Suprapubic skin (tissue), 4 donors: ENCODE measurements at places on chromosomes 4 and X.
A peak's percentile ranks its signal among the peaks of the same experiment; 100 is the strongest.

GRCh38 chrX:85109235-85109634, 105.6 kb downstream of the APOOL start:
- no peaks in the 10 kb centered on the region for H3K36me3 ChIP-seq
- DNase-seq, result no peak
- H3K27ac ChIP-seq, result no peak overlapping the region
- H3K4me1 ChIP-seq, result no peaks in the 10 kb centered on the region

- H3K36me3 ChIP-seq, result no peaks in the 10 kb centered on the region
- H3K27ac ChIP-seq, result no peak overlapping the region
- no peaks in the 10 kb centered on the region for H3K4me1 ChIP-seq
- H3K4me3 ChIP-seq, result no peak overlapping the region
- DNase-seq, result no peak
Measured at GRCh38 chrX:153433161-153433680, 12.6 kb downstream of the TREX2 start.

DNA sequence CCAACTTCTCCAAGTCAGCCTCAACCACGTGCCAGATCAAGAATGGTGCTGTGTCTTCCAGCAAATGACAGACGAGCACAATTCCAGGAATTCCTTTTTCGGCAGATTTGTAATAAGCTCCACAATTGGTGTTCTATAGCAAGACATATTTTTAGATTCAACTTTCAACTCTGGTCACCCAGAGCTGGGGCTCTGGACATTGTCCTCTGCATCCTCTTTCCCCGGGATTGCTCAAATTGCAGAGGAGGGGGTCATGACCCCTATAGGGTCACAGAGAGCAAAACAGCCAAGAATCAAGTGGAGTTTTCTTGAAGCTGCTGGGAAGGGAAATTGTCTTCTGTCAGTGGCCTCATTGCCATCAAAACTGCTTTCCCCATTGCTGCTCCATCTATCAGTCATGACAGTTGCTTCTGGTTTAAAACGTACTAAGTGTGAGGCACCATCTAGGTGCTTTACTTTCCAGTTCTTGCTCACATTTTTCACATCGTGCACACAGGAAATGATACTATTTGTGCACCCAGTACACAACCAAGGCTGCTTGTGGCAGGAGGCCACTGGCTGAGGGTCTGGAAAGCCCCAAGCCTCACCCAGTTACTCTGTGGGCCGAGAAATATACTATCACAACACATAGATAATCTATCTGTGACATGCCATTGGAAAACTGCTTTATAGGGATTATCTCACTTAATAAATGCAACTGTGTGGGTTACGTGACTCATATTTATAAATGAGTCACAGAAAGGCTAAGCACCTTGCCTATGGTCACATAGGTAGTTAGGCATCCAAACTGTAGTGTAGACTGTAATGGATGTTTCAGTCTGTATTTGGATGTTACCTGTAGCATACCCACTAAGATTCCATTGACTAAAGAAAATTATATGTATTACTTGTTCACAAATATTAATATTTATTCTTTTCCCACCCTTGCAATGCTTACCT, 91.7 kb upstream of the PHOX2B start:
- H3K4me1 ChIP-seq, result no peaks in the 10 kb centered on the region
- peaks cover 12% of the 10 kb centered on the region for H3K27me3 ChIP-seq
- DNase-seq, result no peak

DNA sequence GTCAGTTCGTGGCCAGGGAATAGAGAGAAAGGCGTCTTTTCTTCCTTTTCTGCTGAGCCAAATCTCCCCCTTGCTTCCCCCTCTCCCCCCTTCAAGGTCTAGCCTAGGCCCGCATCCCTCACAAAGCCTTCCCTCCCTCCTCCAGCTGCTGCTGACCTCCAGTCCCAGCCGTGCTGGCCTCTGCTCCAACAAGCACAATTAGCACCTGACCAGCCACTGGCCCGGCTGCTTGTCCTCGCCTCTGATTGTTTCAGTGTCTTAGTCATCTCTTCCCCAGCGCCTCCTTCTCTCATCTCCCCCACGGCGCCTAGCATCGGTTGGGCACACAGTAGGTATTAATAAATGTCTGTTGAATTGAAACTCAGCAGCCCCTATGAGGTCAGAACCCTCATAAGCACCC, 4.2 kb downstream of the ELF4 start:
- H3K36me3 ChIP-seq, result no peaks in the 10 kb centered on the region
- H3K27me3 ChIP-seq, result no peaks in the 10 kb centered on the region
- no peak for DNase-seq
- H3K4me1 ChIP-seq, result peaks cover 33% of the 10 kb centered on the region

DNA sequence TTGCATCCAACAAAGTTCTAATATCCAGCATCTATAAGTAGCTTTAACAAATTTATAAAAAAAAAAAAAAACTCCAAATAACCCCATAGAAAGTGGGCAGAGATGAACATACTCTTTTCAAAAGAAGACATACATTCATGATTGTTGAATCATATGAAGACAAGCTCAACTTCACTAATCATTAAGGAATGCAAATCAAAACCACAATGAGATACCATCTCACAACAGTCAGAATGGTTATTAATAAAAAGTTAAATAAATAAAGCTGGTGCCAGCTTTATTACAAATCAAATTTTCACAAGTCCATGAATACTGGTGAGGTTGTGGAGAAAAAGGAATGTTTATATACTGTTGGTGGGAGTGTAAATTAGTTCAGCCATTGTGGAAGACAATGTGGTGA, 592.0 kb downstream of the IQCM start:
- no peaks in the 10 kb centered on the region for H3K36me3 ChIP-seq
- no peak overlapping the region for H3K4me3 ChIP-seq
- H3K27me3 ChIP-seq, result no peaks in the 10 kb centered on the region
- DNase-seq, result no peak

DNA sequence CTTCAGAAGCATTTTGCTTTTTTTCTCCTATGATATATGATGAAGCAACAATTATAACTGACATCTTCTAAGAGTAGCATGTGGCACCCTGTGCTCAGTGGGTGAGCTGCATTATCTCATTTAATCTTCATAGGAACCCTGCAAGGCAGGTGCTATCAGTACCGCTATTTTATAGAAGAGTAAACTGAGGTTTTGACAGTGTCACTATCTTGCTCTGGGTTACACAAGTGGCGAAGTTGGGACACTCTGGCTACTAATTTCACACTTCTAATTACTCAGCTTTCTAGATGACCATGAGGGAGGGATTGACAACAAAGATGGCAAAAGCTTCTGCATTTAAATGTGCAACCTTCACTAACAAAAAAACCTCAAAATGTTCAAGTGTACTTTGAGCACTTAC, 76.9 kb upstream of the CAMK2D start:
- no peaks in the 10 kb centered on the region for H3K4me1 ChIP-seq
- no peak overlapping the region for H3K27ac ChIP-seq
- H3K4me3 ChIP-seq, result no peak overlapping the region

- no peak overlapping the region for H3K27ac ChIP-seq
- DNase-seq, result no peak
Measured at GRCh38 chr4:114383721-114384120, 214.9 kb upstream of the UGT8 start.

GRCh38 chrX:15758140-15758539, 20.1 kb downstream of the CA5B start:
- no peak overlapping the region for H3K27ac ChIP-seq
- no peak overlapping the region for H3K4me3 ChIP-seq
- DNase-seq, result no peak
- H3K4me1 ChIP-seq, result no peaks in the 10 kb centered on the region
- H3K36me3 ChIP-seq, result no peaks in the 10 kb centered on the region

- H3K4me1 ChIP-seq, result peaks cover 3% of the 10 kb centered on the region
- no peaks in the 10 kb centered on the region for H3K27me3 ChIP-seq
- H3K36me3 ChIP-seq, result no peaks in the 10 kb centered on the region
- no peak overlapping the region for H3K4me3 ChIP-seq
- no peak for DNase-seq
Measured at GRCh38 chr4:145819853-145820181, 118.8 kb downstream of the ZNF827 start.

DNA sequence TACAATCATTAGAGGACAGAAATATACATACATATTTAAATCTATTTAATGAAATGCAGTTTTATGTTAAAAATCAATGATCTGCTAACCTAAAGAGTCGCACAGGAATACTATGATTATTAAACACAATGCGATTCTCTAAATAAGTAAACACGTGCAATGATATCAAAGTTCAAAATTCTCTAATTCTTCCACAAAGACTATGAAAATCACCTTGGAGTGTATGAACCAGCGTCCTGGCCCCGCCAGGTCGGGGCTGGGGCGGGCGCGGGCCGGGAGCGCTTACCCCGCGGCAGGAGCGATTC, 608 bp upstream of the FAM200B start:
- peaks cover 2% of the 10 kb centered on the region for H3K36me3 ChIP-seq
- peak overlapping the region; percentile 88 for H3K27ac ChIP-seq
- no peak for DNase-seq
- peak overlapping the region; percentile 62 for H3K4me3 ChIP-seq
- peaks cover 34% of the 10 kb centered on the region for H3K4me1 ChIP-seq

GRCh38 chrX:130186651-130187050, 14.9 kb downstream of the RAB33A start:
- DNase-seq, result no peak
- H3K27me3 ChIP-seq, result no peaks in the 10 kb centered on the region
- H3K27ac ChIP-seq, result no peak overlapping the region
- H3K36me3 ChIP-seq, result no peaks in the 10 kb centered on the region

DNA sequence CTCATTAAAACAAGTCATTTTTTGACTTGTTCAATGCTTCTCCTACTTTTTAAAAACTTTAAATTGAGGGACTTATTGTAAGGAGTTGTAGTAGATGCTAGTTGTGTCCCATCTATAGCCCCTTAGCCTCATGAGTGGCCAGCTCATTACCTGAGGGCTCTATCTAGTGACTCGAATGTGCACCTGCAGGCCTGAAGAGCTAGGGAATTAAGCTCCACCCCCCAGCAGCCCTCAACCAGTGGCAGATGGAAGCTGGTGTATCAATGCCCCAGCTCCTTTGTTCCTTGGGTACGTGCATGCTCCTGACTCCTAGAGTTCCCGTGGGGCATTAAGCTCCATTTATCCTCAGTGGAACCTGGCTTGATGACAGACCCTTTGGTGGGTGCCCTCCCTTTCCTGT, 146.7 kb upstream of the FAM9B start:
- H3K27me3 ChIP-seq, result no peaks in the 10 kb centered on the region
- no peak for DNase-seq
- H3K27ac ChIP-seq, result no peak overlapping the region
- no peaks in the 10 kb centered on the region for H3K36me3 ChIP-seq
- H3K4me1 ChIP-seq, result no peaks in the 10 kb centered on the region
- no peak overlapping the region for H3K4me3 ChIP-seq

- no peak for DNase-seq
- H3K4me3 ChIP-seq, result no peak overlapping the region
- no peaks in the 10 kb centered on the region for H3K36me3 ChIP-seq
- H3K4me1 ChIP-seq, result no peaks in the 10 kb centered on the region
- no peaks in the 10 kb centered on the region for H3K27me3 ChIP-seq
Measured at GRCh38 chrX:13994104-13994503, 35.6 kb downstream of the GEMIN8 start.

GRCh38 chr4:186307916-186308315, 41.9 kb downstream of the F11 start:
- H3K4me1 ChIP-seq, result no peaks in the 10 kb centered on the region
- H3K36me3 ChIP-seq, result no peaks in the 10 kb centered on the region
- no peak overlapping the region for H3K27ac ChIP-seq
- DNase-seq, result no peak

DNA sequence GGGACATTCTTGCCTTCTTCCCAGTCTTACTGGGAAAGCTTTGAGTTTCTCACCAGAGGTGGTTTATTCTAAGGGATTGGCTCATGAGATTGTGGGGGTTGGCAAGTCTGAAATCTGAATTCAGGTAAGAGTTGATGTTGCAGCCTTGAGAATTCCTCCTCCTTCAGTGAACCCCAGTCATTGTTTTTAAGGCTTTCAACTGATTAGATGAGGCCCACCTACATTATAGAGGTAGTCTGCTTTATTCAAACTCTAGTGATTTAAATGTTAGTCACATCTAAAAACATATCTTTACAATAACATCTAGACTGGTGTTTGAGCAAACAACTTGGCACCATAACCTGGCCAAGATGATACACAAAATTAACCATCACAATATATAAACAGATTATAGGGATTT, 156.5 kb upstream of the MED14 start:
- no peak overlapping the region for H3K27ac ChIP-seq
- H3K4me3 ChIP-seq, result no peak overlapping the region
- H3K4me1 ChIP-seq, result no peaks in the 10 kb centered on the region
- H3K27me3 ChIP-seq, result no peaks in the 10 kb centered on the region
- no peaks in the 10 kb centered on the region for H3K36me3 ChIP-seq

GRCh38 chr4:109199585-109199984, 102.9 kb downstream of the COL25A1 start:
- no peaks in the 10 kb centered on the region for H3K36me3 ChIP-seq
- H3K4me1 ChIP-seq, result no peaks in the 10 kb centered on the region
- no peak overlapping the region for H3K27ac ChIP-seq

DNA sequence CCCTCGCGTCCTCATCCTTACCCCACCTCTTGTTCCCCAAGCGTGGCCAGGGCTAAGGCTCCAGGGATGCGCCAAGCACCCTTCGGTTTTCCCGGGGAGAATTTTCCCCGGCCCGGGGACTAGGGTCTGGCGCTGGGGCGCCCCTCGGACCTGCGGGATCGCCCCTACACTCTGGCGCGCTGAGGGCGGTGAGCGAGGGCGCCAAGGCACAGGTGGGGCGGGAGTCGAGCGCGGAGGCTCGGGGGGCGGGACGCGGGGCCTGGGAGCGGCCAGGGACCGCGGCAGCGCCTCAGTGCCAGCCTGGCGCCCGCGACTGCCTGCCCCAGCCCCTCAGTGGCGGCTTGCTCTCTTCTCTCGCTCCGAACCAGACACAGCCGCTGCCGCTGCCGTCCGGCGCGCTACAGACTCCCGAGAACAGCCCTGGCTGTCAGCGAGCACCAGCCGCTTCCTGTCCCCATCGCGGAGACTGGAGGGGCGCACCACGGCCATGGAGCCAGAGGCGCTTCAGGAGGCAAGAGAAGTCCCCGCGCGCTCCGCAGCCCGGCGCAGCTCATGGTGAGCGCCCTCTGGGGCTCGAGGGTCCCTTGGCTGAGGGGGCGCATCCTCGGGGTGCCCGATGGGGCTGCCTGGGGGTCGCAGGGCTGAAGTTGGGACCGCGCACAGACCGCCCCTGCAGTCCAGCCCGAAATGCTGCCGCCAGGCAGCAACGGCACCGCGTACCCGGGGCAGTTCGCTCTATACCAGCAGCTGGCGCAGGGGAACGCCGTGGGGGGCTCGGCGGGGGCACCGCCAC, at the start of gene DRD5:
DRD5 (plus strand) TSS at position 292 of the 793 bp plus-strand sequence; CDS start at position 688, 396 bp downstream.
- no peaks in the 10 kb centered on the region for H3K36me3 ChIP-seq
- no peak for DNase-seq
- no peak within 1 kb of the TSS for H3K27ac ChIP-seq
- H3K27me3 ChIP-seq, result peaks cover 40% of the 10 kb centered on the region

- no peaks in the 10 kb centered on the region for H3K4me1 ChIP-seq
- DNase-seq, result no peak
- H3K4me3 ChIP-seq, result no peak overlapping the region
- no peaks in the 10 kb centered on the region for H3K27me3 ChIP-seq
- no peak overlapping the region for H3K27ac ChIP-seq
Measured at GRCh38 chr4:98599617-98600205, 58.7 kb downstream of the TSPAN5 start.

- H3K4me3 ChIP-seq, result no peak overlapping the region
- H3K4me1 ChIP-seq, result no peaks in the 10 kb centered on the region
- H3K27ac ChIP-seq, result no peak overlapping the region
- H3K27me3 ChIP-seq, result no peaks in the 10 kb centered on the region
Measured at GRCh38 chrX:40897718-40898270, 162.5 kb upstream of the MED14 start.
